ENCODE measurements at places on chromosomes 4 and X.

DNA sequence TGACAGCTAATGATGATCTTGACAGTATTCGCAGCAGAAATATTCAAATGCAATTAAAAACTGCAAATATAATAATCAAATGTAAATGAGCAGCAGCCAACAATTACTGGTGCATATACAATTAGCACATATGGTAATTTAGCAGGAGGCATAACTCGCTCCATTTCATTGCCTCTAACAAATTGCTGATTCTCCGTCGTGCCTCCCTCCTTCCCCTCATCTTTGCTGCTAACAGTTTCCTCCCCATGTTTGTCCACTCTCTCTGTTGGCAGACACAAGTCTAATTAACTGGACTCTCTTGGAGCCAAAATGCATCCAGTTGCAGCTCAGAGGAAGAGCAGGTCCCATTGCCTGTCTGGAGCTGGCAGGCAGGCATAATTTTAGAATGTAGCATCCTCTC lies 210.6 kb downstream of the STK32B start:
- no peak for DNase-seq

- DNase-seq: no peak
These were observed 62.6 kb downstream of the MMRN1 start for GRCh38 chr4:89957046-89957926.

GRCh38 chr4:53535567-53535966 lies 55.7 kb downstream of the LNX1 start:
- DNase-seq: no peak

GRCh38 chr4:182144626-182145333 lies 98.4 kb upstream of the TENM3 start:
- no peak for DNase-seq

DNA sequence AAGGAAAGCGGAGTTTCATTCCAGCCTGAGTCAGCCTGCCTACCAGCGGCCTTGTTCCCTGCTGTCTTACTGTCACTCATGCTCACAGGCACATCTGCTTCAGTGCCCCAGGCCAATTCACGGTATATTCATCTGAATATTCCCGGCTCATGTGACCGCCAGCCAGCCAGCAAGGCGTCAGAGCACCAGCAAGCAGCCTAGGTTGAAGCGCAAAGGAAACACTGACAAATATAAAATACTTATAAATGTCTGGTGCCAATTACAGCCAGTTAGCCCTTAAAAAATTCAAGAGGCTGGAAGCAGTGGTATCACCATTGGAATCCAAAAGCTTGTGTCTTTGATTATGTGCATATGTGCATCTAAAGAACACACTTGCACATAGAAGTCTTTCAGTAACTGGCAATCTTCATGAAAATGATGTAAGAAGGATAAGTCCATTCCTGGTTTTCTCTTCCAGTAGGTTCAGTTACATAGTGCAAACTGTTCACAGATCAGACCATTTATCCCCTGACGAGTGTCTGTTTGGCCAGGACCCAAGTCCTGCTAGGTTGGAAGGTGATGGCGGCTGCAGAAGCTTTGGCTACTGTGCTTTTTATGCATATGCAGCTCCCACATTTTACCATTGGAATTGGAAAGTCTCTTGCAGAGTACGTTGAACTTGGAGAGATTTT lies 61.3 kb downstream of the LUZP4 start:
- DNase-seq: no peak

DNA sequence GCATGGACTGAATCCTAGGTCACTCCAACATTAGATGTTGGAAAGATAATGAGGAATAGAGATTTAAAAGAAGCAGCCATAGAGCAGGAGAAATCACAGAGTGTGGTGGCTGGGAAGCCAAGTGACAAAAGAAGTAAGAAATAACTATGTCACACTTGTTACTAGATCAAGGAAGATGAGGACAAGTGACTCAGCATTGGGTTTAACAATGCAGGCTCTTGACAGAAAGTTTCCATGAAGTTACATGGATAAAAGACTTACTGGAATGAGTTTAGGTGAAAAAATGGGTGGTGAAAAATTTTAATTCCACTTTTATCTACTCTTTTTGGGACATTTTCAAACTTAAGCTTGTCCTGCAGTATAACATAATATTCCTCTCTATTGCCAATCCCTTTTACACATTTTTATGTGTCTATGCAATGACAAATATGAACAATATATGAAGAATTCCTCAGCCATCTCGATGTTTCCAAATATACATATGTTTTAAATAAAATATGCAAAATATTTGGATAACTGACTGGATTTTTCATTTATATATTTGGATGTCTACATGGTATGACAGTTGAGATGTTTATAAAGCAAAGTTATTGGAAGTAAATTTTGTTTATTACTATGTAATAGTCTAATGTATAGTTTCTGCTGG lies 462.6 kb downstream of the IL15 start:
- DNase-seq: no peak

DNA sequence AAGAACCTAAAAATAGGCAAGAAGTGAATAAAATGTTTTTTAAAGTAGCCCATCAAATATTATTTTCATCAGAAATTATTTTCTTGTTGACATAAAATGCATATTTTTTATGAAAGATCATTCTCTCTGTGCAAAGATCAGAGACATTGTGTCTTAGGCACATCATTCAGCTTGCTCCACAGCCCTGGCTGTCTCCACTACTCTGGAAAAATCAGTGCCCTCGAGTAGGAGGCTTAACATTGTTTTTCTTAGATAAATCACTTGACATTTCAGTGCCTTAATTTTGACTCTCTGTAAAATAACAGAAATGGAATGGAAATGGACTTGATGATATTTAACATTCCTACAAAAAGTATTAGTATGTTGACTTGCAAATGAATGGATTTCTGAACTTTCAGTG lies 77.9 kb downstream of the FAT4 start:
- DNase-seq: no peak

DNA sequence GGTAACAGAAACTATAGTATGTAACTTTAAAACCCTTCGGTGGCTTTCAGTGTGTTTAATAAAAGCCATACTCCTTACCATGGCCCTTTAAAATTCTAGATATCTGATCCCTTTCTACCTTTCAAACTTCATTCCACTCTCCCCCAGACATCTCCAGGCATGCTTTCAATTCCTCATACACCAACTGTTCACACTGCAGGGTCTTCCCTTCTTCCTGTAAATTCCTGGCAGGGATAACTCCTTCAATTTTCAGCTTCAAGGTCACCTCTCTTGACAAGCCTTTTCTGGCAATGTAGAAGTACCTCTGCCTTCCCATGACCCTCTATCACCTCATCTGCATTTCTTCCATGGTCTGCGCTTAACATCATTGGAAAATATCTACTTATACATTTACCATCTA lies 60.8 kb downstream of the WDFY3 start:
- no peak for DNase-seq

DNA sequence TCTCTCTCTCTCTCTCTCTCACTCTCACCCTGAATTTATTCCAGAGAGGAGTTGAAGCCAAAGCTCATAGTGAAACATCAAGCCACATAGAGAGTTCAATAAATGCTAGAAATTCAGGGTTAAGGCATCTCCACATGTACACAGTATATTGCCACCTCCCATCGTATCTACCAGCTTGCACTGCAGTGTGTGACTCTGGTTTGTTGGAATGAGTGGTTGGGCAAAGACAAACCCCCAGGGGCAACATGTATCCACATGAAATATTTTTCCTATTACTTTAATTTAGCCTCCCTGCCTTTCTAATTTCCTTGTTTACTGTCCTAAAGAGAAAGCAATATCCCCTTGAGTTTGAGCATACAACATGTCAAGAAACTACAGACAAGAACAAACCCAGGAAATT lies 247.3 kb downstream of the SPATA18 start:
- DNase-seq: no peak

DNA sequence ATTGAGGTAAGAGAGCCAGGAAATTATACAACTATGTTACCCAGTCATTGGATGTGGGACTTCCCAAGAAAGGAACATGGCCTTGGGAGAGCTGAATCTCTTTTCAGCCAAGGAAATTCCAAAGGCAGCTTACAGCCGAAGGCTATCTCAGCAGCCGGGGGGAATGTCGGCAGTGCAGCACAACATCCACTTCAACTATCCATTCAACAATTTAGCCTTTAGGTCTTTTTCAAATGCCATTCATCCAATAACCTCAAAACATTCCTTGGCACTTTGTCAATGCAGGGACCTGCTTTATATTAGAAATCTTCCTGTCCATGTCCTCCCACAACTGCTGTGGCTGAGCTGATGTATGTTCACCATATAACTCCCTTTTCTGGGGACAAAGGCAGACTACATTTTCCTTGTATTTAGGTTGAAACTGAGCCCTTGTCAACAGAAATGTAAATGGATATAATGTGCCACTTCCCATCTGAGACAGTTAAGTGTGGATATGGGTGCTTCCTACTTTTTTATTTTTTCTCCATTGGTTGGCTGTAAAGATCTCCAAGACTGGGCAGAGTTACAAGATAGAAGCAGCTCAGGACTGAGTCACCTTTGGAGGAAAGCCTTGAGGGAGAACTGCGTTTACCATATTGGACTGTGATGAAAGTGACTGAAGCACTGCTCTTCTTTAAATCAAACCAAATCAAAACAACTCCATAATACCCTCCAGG lies 94.8 kb downstream of the GPRIN3 start:
- DNase-seq: no peak

- no peak for DNase-seq
These were observed 518.3 kb upstream of the ARX start for GRCh38 chrX:25534091-25534490.

GRCh38 chr4:73705721-73706120 lies 34.6 kb upstream of the CXCL8 start:
- DNase-seq: no peak

- no peak for DNase-seq
These were observed 162.7 kb downstream of the NAF1 start for GRCh38 chr4:163003979-163004378.

DNA sequence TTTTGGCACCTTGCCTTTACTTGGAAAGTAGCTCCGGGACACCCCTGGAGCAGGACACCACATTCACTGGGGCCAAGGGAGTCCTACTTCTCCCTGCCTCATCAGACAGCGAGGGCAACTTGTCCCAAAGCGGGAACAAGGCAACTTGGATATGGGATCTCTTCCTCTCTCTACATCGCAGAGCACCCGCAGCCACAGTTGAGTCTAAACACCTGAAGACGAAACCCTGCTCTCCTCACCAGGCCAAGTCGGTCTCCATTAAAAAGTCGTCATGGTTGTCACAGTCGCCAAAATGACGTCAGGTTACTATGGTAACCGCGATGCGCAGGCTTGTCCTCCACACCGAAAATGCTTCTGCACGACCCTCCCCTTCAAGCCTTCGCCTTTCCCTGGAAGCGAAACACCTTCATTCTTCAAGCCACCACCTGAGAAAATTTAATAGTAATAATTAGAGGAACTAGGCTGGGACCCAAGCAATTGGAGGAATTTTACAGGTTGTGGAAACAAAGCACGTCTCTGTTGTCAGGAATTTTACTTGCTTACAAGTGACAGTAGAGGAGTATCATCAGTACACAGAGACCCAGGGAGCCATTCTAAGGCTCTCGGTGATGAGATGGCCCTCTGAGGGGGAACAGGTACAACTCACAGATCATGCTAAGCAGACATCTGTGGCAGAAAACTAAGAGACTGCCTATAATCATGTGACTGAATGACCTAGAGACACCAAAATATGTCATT lies 30.5 kb upstream of the TCEAL4 start:
- DNase-seq: peak; percentile 44

DNA sequence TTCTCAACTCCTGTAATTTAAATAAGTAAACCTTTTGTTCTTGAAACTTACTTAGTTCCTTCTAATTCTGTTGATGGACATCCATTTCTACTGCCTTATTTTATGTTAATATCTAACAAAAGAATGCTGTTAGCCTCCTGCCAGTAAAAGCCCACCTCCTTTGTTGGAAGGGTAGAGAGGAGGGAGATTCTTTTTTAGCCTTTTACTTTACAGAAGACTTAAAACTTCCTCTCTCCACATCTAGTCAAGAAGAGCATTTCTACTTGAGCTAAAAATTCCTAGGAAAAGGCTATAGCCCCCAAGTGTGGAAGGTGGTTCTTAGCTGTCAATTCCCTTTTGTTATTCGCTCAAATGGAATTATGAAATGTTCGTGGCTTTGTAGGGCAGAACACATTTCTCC lies 118.7 kb downstream of the ZIC3 start:
- no peak for DNase-seq

DNA sequence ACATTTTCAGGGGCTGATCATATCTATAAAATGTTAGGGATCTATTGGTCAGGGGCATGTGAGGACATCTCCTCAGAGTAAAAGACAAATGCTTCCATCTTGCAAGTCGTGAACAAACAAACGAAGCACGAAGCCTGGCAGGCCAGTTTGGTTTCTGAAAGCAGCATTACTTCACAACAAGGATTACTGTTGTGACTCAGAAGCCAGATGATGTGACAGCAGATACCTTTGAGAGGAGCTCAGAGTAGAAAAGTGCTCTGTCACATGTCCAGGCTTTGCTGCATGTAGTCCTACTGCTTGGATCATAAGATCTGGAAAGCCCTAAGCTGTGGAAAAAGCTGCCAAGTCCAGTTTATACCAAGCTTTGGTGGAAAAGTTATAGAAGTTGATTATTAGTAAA lies 1827.2 kb downstream of the ARAP2 start:
- no peak for DNase-seq
